ENCODE measurements at places on chromosomes 1 and 21.

- no peak for DNase-seq
Measured at GRCh38 chr1:93338387-93339146, 7.1 kb upstream of the DR1 start.

- no peak for DNase-seq
Measured at GRCh38 chr1:119962296-119962968, 66.1 kb upstream of the ADAM30 start.

DNA sequence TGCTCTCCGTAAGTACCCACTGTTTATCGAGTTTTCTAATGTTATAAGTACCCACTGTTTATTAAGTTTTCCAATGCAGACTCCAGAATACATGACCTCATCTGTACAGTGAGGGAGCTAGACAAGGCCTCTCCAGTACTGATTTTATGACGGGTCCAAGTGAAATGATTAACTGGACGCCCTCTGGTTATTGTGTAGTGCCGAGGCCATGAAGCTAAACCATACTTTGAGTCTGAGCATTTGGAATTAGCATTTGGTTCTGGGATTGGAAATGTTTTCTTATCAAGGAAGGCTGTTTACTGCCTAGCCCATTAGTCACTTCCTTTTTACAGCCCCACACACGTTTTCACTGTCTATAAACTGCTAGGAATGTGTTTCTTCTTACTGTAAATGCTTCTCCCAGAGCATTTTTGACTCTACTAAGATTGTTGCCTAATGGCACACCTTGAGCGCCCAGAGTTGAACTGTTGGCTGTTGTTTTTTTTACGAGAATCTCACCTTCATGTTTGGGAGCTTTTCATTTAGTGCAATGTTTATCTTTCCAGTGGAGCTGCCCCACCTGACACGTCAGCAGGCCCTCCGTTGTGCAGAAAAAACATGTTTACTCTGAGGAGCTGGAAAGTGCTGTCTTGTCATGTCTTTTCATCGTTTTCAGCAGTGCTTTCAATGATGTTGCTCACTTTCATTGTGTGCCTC lies 26.9 kb downstream of the SPATA46 start:
- DNase-seq: no peak

GRCh38 chr1:109759513-109760334 lies 4.0 kb downstream of the EPS8L3 start:
- DNase-seq: no peak

DNA sequence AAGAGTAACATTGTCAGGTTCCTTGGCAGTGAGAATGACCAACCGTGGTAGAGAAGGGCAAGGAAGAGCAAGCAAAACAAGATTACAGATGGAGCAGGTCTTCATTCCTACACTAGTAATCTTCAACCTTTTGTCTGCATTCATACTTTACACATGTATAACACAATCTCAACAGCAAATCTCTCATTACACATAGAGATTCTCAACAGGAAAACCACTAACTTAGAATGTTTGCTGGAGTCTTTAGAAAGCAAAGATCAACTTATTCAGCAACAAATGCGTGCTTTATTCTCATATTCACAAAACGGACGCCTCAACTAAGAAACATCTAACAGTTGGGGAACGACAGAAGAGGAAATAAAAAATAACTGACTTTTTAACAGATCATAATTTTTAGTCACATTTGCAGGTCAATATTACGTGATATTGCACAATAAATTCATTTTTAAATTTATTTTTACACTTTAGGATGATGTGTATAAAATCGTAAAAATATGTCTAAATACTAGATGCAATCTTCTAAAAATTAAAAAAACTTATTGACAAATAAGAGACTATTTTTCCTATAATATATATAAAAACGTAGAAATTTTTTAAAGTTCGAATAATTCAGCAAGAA lies 82.9 kb downstream of the ARID4B start:
- DNase-seq: no peak

DNA sequence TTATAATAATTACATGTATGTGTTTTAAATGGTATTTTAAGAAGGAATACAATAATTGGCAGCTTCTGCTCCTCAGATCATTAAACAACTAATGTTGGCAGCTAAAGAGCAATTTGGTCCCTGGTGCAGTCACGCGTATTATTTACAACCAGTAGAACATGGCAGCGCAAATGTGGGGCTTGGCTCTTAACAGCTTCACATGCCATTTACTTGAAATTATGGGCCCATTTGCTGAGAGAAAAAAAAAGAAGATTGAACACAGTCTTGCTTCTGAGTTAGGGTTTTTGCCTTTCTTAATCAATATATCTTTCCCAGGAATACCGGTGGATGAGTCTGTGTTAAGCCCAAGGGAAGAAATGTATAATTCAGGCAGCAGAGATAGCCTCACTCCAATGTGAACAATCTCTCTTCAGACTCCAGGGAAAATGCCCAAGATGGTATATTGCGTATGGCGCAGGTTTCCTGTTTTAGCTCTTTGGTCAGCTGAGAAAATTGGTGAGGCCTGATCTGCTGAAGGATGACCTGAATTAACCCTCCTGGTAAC lies 174.5 kb downstream of the DISC1 start:
- no peak for DNase-seq

DNA sequence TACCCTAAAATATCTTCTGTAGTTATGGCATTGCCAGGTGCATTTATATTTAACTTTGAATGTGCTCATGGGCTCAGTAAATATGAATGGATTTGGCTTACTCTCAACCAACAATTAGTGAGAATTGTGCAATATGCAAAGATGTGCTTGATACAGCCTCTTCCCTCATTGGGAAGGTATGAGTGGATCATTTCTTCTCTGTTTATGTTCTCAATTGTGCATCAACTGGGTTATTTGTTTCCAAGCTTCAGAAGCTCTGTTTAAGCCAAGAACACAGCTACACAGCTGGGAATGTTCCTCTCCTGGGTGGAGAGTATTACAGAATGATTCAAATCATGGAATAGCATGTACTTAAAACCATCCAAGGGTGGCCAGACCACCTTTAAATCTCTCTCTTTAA lies 17.6 kb upstream of the MAP1LC3C start:
- no peak for DNase-seq

DNA sequence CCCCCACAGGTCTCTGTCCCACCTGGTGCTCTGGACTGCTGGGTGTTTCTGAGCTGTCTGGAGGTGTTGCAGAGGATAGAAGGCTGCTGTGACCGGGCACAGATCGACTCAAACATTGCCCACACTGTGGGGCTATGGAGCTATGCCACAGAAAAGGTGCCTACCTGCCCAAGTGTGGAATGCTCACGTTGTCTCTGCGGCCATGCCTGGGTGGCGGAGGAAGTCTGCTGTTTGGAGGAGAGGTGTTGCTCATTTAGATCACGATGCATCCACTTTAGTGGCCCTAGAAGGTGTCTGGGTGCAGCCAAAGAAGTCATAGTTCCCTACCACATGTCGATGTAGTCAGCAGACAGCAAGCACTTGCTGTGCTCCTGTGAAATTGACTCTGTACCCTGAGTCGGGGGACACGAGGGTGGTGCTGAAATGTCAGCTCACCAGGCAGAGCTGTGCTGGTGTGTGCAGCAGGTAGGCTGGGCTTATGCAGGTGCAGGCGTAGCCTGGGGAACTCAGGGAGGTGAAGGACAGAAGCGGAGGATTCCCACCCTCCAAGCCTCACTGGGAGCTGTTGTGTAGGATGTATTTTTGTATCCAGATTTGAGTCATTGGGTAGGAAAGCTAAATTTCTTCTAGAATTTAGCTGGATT lies 32.8 kb upstream of the PWP2 start:
- no peak for DNase-seq

GRCh38 chr1:116572099-116572498 lies 1.3 kb upstream of the CD58 start:
- DNase-seq: no peak

DNA sequence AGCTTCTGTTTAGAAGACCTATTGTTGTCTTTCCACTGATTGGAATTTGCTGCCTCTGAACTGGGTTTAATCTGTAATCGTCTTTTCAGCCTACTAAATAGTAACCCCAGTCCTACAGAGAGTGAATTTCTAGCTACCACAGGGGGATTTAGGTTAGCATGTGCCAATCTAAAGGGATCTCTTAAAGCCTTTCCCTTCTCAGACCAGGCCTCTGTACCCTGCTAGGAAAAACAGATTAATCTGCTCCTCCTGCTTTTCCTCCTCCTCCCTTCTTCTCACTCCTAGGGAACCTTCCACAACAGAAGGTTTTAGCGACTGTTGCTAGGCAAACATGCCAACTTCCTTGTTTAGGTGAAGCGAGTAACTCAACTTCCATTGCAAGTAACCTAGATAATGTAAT lies 1.3 kb upstream of the RC3H1 start:
- peak; percentile 4 for DNase-seq

GRCh38 chr1:20717452-20718342 lies at the start of gene KIF17:
Gene KIF17 (minus strand): TSS chr1:20718007. CDS start chr1:20717706, 301 bp downstream.
- peak; percentile 66 for DNase-seq

DNA sequence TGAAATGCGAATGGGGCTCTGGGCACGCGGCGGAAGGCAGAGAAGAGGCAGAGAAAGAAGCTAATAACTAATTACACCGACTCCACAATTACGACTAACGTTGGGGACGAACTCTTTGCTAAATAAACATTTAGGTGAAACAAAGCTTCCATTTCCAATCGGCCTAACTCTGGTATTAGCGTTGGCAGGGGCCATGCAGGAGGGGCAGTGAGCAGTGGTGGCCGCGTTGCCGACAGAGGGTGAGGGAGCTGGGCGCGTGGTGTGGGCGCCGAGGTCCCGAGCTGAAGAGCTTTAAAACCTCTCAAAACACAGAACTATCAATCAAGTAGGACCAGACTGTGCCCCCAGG lies 553 bp upstream of the NDUFV3 start:
- no peak for DNase-seq

- DNase-seq: no peak
Measured at GRCh38 chr1:169670836-169671235, 40.6 kb downstream of the SELL start.

- DNase-seq: no peak
Measured at GRCh38 chr1:156809711-156810366, 6.8 kb downstream of the SH2D2A start.

GRCh38 chr1:188825471-188825870 lies 1652.2 kb downstream of the BRINP3 start:
- no peak for DNase-seq

DNA sequence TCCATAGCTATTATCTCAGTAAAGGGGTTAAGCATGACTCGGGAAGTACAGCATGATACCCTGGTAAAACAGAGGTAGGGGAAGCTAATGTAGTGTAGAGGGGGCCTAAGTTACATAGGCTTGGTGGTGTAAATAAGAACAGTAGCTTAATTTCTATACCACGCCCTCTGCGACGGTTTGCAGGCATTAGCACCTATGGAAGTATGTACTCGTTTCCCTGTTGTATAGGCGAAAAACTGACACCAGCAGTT lies 470 bp upstream of the NAXE start:
- no peak for DNase-seq

DNA sequence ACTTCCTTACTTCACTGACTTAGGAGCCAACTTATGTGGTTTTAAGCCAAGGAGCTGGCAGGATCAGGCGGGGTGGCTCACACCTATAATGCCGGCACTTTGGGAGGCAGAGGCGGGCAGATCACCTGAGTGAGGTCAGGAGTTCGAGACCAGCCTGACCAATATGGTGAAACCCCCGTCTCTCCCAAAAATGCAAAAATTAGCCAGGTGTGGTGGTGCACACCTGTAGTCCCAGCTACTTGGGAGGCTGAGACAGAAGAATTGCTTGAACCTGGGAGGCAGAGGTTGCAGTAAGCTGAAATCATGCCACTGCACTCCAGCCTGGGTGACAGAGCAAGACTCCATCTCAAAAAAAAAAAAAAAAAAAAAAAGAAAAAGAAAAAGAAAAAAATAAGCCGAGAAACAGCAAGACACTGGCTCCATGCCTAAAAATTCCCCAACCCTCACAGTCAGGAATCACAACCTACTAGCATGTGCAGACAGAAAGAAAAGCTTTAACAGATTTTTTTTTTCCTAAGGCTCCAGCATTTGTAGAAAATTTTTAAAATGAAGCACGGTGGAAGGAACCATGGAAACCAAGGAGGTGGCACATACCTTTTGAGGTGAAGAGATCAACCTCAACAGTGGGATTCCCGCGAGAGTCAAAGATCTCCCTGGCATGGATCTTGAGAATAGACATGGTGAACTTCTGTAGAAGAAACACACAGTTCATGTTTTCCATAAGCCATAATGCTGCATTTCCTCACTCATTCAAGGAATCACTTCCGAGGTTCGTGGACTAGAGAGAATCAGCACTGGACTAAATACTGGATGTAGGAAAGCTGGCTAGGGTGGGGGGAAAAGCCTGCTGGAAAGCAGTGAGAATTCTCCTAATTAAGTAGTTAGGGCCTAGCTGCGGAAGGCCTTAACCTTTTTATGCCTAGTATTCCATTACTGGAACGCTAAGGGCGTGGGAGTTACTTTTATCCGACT lies 4.0 kb downstream of the ENO1 start:
- DNase-seq: no peak

DNA sequence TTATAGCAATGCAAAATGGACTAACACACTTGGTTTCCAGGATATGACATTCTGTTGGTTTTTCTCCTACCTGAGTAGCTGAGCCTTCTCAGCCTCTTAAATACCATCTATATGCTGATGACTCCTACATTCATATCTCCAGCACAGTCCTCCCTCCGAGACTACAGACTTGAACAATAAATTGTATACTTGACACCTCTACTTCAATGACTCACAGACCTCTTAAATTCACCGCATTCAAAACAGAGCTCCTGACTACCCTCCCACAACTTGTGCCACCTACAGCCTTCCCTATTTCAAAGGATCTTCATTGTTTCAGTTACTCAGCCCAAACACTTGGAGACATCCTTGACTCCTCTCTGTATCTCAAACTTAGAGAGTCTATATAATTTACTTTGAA lies 66.8 kb upstream of the ASB17 start:
- no peak for DNase-seq

- DNase-seq: no peak
Measured at GRCh38 chr1:11634365-11635192, 19.6 kb downstream of the FBXO2 start.

DNA sequence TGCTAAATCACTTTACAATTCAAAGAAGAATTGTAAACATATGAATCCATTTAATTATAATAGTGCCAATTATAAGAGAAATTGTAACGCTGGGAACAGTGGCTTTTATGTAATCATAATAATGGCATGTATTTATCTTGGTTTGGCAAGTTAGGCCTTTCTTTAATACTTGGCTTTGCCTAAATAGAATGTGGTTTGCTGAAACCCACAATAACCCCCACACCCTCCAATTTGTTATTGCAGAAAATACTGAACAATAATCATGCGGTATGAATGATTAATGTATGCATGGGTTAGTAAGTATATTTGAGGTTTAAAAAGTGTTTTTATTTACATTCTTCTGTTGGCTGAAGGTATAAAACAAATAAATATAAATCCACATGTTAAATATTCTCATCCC lies 138.2 kb downstream of the NFIA start:
- DNase-seq: no peak

DNA sequence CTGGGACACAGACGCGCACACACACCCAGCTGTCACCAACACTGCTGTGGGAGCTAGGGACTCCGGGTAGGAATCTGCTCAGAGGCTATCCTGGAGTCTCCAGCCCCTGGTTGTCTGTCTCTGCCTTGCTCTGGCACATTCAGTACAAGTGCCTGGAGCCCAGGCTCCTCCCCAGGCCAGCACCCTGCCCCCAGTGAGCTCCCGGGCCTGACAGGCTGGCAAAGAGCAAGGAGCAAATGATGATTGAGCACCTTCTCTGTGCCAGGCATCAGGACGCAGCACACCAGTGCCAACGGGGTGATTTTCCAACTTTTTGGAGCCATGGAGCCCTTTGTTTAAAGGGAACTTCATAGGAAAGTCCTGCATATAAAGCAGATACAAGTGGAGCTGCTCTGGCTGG lies 6.5 kb downstream of the CNTN2 start:
- no peak for DNase-seq

- DNase-seq: no peak
Measured at GRCh38 chr1:226309398-226310244, 657 bp upstream of the LIN9 start.

Measured in central memory CD4-positive, alpha-beta T cell (primary cell).